Stimulated activated CD4-positive, alpha-beta T cell treated with anti-CD3 and anti-CD28 coated beads, Interleukin-4, amount 100 ng/mL, for 48 hours (primary cell): ENCODE measurements at places on chromosomes 5 and 9.

GRCh38 chr9:6382681-6383080 lies 30.3 kb upstream of the UHRF2 start:
- no peak for DNase-seq

DNA sequence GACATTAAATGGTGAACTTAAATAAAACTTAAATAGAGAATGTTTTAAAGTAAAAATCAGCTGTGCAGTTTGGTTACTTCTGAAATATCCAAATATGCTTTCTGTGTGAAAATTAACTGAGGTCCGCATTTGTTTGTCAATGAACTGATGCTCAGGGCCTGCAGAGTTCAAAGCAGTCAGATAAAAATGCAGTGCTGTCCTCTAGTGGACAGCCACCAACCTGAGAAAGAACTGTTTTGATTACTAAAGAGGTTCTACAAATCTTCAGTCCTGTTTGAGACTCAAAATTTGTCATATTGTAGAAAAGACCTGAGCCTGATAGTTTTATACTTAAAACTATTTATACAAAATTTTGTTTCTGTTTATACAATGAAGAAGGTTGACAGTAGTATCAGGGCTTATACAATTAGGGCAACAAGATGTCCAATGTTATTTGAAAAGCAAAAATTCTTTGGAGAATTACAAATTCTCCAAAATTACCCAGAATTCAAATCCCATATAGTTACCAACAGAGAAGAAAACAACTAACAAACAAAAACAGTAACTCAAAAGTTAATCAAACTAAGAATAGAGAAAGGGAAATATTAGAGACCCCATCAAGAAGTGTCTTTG lies 232.3 kb upstream of the TBCA start:
- DNase-seq = no peak

GRCh38 chr9:13295556-13295955 lies 16.1 kb upstream of the MPDZ start:
- no peak for DNase-seq

- DNase-seq = no peak
These were observed 376.3 kb upstream of the ACTBL2 start for GRCh38 chr5:57858905-57859304.

GRCh38 chr5:167255926-167256325 lies 1035.5 kb upstream of the WWC1 start:
- no peak for DNase-seq
